ENCODE measurements at places on chromosomes 1 and 21.

- DNase-seq = peak; percentile 73
Measured at GRCh38 chr1:209302779-209303568, 280.5 kb upstream of the CAMK1G start.

DNA sequence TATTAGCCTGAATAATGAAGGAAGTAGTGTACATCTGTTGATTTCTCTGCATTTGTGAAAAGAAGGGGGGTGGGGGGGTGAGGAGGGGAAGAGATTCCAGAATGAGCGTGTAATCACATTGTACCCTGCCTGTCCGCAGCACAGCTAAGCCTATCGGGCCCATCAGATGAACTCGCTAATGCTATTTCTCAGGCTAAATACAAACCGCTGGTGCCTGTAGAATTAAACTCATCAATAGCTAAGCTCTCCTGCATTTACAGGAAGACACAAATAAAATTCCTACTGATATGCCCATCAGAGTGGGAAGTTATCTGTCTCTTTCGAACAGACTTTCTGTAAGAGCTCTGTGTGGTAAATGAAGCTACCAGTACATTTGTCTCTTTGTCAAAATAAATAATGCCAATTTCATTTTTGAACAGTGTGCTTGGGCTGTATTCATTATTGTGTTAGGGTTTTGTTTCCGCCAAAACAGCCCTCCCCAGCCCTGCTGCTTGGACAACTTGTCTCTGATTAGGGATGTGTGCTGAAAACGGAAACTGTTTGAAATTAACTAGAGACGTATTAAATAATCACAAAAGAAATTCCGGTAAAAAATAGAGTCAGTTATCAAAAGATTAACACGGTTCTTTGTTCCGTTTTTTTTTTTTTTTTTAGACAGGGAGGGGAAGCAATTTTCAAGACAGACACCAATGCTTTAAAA is 305.4 kb downstream of the TTLL7 start:
- peak; percentile 1 for DNase-seq

- no peak for DNase-seq
Measured at GRCh38 chr1:206766251-206766856, 4.2 kb upstream of the IL19 start.

DNA sequence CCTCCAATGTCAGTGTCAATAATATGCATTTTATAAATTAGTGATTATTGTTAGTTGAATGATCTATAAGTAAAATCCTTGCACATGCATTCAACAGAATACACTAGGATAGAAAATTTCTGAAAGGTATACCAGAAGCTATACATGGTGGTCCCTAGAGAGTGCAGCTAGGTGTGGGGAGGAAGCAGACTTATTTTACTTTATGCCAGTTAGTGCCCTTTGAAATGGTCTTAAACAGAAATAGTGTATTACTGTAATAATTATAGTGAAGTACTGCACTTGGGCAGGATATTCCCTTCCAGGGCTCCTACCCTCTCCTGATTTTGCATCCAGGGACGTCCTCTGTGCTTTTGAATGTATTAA is 23.2 kb upstream of the WDR26 start:
- DNase-seq = no peak

GRCh38 chr1:225871359-225872074 is 10.7 kb downstream of the TMEM63A start:
- no peak for DNase-seq

DNA sequence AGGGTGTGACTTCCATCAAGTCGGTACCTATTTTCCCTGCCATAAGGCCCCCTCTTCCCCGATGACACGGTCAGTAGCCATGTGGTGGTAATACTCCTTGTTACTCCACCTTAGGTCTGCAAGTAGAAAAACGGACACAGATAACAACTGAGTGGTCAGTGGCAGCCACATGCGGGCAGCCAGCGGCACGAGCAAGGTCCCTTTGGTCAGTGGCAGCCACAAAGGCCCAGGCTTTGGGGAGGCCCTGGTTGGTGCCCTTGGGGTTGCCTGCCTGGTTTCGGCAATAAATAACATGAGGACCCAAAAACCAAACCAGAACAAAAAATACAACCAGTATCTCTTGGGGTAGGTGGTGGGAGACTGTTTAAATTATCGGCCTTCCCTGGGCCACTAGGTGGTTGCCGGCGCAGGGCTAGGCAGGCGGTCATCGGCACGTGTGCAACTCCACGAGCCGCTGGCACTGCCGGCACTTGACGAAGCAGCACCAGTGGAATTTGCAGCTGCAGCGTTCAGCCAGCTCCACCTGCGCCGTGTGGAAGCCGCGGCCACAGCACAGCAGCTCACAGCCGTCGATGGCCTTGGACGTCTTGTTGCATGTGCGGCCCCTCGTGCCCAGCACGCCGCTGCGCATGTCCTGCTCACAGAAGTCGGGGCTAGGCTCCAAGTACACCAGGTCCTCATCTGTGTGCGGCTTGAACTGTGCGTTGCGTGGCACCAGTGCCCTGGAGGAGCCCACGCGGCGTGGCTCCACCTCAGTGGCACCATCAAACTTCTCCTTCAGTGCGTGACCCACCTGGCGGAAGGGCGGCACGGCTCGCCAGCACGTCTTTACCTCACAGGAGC is 23.1 kb downstream of the WNT4 start:
- DNase-seq = no peak

GRCh38 chr1:230114237-230114651 is 47.2 kb downstream of the GALNT2 start:
- DNase-seq = no peak

- no peak for DNase-seq
Measured at GRCh38 chr1:244970236-244970743, 105.9 kb upstream of the HNRNPU start.

GRCh38 chr21:24705201-24705600 is 902.1 kb downstream of the MRPL39 start:
- DNase-seq = no peak

GRCh38 chr1:9349331-9349851 is 56.7 kb downstream of the SPSB1 start:
- DNase-seq = no peak

GRCh38 chr1:151461694-151462093 is 2.4 kb upstream of the POGZ start:
- DNase-seq = no peak

GRCh38 chr1:181557313-181557712 is 74.0 kb downstream of the CACNA1E start:
- DNase-seq = no peak
